ENCODE measurements at places on chromosomes 3 and 15. TPM values are rescaled to one million over a fixed set of nuclear protein-coding genes. Genes with fewer than 3 reads are reported as not detected.

Gene ALDH1A2
- under 0.01 TPM for total RNA-seq

Gene CKMT1B
- not detected for total RNA-seq

Gene SLC6A1
- total RNA-seq = not detected

Gene NEK10
- 1.8 TPM for total RNA-seq

Gene BLM
- 7.3 TPM for total RNA-seq

Gene IQCF6
- total RNA-seq = not detected

Gene IL5RA
- not detected for total RNA-seq

Gene ARGFX
- total RNA-seq = not detected

Gene GOLGA6D
- not detected for total RNA-seq

Gene BCL2A1
- total RNA-seq = 2.3 TPM

Gene THAP10
- 1.9 TPM for total RNA-seq

Gene HAPLN3
- 9.0 TPM for total RNA-seq

Gene SERPINI2
- total RNA-seq = not detected

Gene THPO
- under 0.01 TPM for total RNA-seq

Gene SPCS1
- 50.3 TPM for total RNA-seq

Gene TMEM207
- not detected for total RNA-seq

Gene PLSCR5
- total RNA-seq = not detected

Gene SLC6A11
- total RNA-seq = not detected

Gene RARRES1
- 1.1 TPM for total RNA-seq
